ENCODE measurements at places on chromosomes 1 and 21. TPM values are rescaled to one million over a fixed set of nuclear protein-coding genes. Genes with fewer than 3 reads are reported as not detected.

The IKBKE gene
- 21.4 TPM for total RNA-seq

The B4GALT3 gene
- total RNA-seq: 19.9 TPM

DNA sequence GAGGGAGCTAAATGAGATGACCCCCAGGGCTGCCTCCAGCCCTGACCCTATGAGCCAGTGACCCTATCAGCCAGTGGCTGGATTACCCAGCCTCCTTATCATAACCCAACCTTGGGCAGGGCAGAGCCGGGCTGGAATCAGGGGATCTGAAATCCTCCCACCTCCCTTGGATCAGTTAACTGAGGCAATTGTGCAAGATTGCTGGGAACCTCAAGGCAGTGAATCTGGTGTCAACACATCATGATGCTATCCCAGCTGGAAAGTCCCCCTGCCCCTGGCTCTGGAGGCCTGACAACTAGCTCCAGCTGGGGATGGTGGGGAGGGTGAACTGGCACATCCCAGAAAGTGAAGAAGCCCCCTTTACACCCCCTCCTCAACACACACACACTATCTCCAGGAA is 6.4 kb upstream of the TSPAN1 start:
- DNase-seq: peak; percentile 30

DNA sequence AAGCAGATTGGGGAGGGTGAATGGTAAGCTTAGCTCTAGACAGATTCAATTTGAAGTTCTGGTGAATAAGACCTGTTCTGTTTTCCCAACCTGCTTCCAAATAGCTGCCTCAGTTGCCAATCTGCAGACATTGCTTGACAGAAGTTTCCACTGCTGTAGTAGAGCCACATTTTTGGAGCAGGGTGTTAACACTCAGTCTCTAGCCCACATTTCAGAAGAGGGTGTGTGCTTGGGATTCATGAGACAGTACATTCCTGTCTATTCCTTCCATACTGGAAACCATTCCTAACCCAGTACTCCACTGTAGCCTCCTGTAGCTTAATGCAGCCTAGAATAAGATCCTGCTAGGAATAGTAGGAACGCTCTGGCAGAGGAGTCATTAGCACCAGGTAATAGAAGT is 450.5 kb downstream of the NUF2 start:
- no peak for DNase-seq

- no peak for DNase-seq
Measured at GRCh38 chr1:43834280-43835081, 99.1 kb upstream of the ARTN start.
